CD4-positive, alpha-beta T cell treated with Interleukin-6 at 100 ng/mL for 8 hours (primary cell): ENCODE measurements at places on chromosomes 4 and X.

- no peak for DNase-seq
These were observed 155.8 kb downstream of the PPP3CA start for GRCh38 chr4:101191302-101192098.

DNA sequence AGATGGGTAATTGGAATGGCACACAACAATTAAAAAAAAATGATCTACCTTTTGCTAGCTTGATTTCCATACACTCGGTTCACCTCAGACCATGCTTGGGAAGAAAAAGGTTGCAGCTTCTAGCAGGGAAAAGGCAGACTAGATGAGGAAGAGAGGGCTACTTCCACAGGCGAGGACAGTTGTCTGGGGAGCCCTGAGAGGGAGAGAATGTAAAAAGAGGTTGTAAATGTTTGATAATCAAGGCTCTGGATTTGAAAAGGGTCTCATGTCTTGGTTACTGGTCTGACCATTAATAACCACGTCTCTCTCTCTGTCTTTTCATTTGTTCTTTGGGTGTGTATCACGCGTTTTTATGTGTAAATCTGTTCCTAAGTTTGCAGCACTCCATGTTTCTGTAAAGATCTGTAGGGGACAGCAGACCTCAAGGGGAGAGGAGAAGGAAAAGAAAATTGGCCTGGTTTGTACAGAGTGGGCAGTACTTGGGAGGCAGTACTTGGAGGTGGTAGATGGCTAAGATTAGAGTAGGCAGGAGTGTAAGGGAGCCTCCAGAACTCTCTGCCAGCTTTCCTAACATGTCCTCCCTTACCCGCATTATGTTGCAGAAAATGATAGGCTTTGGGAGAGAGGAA, 750 bp downstream of the ARMCX5 start:
- DNase-seq, result no peak

- DNase-seq, result no peak
These were observed 35.3 kb upstream of the HGFAC start for GRCh38 chr4:3406431-3406830.

GRCh38 chr4:105613306-105613705, 60.9 kb downstream of the ARHGEF38 start:
- DNase-seq, result no peak

DNA sequence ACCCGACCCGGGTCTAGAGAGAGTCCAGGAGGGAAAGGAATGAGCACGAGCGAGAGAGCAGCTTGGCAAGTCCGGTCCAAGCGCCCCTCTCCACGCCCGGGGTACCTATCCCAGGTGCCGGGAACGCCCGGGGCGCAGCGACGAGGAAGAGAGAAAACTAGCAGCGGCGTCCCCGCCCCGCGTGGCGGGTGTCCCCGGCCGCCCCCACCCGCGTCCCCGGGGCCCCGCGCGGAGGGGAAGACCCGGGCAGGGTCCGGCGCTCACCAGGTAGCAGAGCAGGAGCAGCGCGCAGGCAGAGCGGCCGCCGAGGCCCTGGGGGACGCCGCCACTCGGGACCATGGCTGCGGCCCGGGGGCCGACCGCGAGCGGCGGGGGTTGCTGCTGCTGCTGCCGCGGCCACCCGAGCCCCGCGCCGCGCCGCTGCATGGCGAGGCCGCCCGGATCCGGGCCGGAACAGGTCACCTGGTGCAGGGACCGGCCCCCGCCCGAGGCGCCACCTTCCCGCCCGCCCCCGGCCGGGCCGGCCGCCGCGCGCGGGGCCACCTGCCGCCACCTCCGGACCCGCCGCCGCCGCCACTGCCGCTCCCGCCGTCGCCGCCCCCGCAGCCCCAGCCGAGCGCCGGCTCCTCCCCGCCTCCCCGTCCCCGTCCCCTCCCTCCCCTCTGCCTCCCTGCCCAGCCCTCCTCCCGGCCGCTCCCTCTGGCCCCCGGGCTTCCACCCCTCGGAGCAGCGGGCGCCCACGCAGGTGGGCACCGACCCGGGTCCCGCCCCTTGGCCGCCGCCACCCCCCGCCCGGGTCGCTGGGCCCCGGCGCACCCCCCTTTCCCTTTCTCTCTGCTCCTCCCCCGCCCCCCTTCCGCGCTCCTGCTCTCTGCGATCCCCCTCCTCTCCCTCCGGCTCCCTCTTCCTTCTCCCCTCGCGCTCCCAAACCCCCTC, at the start of gene SEL1L3:
TSS of gene SEL1L3 (minus strand) at position 578 of the 936 bp plus-strand sequence. CDS start at position 426, 152 bp downstream.
- peak; percentile 47 for DNase-seq

DNA sequence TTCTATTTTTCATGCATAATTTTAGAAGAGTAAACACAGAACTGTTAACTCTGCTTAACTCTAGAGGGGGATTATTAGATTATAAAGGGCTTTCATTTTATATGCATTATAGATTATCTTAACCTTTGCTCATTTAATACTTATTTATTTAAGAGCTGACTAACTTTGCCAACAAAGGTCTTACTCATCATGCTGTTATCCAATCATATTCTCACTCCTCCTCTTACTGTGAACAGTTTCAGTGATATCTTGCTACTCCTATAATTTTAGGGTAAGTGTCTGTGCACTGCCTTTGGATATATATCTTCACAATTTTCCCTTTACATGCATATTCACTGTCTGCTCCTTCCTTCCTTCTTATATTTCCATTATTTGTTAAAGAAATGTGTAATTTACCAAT, 1814.9 kb downstream of the STIM2 start:
- no peak for DNase-seq

- DNase-seq, result no peak
These were observed 5.8 kb downstream of the SH3KBP1 start for GRCh38 chrX:19881559-19881958.

- no peak for DNase-seq
These were observed 286.1 kb downstream of the DCHS2 start for GRCh38 chr4:154205471-154205870.

GRCh38 chr4:148790691-148791090, 348.5 kb upstream of the NR3C2 start:
- DNase-seq, result no peak

DNA sequence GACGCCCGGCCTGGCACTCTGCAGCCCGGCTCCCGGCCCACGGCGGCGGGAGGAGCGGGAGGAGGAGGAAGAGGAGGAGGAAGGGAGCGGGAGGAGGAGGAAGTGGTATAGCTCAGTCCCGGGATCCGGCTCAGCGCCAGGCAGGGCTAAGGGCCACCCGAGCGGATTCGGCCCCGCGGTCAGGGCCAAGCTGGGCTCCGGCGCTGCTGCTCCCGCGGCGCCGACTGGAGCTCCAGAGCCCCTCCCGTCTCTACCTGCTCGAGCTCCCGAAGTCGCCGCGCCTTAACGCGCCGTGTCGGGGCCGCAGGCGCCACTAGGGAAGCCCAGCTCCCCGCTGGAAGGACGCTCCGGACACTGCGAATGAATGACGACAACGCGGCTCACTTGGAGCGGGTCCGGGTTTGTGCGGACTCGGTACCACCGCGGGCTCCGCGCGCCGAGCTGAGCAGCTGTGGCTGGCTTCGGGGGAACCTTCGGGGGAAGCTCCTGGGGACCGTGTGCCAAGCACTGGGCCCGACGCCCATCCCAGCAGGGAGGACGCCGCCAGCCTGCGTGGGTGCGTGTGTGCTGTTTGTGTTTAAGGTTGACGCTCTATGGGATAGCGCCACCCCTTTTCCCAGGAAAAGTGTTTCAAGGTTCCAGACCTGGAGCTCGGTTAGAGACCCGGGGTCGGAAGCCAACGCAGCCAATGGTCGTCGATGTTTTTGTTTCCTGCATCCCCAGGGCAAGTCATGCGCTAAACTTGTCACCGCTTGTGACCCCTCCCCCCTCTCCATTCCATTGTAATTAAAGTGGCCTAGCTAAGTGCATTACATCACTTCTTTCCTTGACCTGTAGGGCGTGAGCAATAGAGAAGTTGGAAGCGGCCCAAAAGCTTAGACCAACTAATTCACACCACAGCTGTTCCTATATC, at the start of gene TBC1D9:
TSS of gene TBC1D9 (minus strand) at position 67 of the 913 bp plus-strand sequence. CDS start 340 bp downstream, outside the sequence.
- no peak for DNase-seq

- no peak for DNase-seq
These were observed 21.2 kb downstream of the SH3D19 start for GRCh38 chr4:151304226-151304625.

DNA sequence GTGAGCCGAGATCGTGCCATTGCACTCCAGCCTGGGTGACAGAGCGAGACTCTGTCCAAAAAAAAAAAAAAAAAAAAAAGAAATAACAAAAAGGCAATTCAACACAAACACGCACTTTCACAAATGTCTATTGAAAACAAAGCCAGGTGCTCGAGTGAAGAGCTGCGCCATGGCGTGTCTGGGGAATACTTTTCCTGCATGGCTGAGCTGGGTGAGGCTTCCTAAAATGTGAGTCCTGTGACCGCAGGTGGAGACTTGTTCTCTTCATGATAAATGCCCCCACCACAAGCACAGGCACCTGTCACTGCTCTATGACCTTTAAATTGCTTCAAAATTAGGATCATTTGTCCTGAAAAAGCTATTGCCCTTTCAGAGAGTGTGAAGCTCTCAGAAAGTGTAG, 4.0 kb upstream of the ABLIM2 start:
- DNase-seq, result no peak

DNA sequence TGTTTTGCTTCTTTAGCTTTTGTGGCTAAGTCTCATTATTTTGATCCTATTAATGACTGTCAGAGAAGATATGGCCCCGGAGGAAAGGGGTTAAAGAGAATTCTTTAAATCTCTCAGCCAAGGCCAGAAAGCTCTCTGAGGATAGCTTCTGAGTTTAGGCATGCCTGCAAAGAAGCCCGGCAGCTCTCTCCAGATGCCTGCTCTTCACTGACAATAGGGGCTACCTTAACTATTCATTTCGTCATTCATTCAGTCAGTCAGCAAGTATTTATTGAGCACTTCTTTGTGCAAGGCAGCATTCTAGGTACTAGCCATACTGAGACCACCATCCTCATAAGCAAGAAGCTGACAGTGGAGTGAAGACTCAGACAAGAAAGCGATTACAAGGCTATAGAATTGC, 34.0 kb upstream of the BMP15 start:
- no peak for DNase-seq

GRCh38 chr4:16195209-16195608, 31.1 kb downstream of the TAPT1 start:
- DNase-seq, result no peak

GRCh38 chr4:20253735-20254409, 2.2 kb downstream of the SLIT2 start:
- DNase-seq, result no peak

DNA sequence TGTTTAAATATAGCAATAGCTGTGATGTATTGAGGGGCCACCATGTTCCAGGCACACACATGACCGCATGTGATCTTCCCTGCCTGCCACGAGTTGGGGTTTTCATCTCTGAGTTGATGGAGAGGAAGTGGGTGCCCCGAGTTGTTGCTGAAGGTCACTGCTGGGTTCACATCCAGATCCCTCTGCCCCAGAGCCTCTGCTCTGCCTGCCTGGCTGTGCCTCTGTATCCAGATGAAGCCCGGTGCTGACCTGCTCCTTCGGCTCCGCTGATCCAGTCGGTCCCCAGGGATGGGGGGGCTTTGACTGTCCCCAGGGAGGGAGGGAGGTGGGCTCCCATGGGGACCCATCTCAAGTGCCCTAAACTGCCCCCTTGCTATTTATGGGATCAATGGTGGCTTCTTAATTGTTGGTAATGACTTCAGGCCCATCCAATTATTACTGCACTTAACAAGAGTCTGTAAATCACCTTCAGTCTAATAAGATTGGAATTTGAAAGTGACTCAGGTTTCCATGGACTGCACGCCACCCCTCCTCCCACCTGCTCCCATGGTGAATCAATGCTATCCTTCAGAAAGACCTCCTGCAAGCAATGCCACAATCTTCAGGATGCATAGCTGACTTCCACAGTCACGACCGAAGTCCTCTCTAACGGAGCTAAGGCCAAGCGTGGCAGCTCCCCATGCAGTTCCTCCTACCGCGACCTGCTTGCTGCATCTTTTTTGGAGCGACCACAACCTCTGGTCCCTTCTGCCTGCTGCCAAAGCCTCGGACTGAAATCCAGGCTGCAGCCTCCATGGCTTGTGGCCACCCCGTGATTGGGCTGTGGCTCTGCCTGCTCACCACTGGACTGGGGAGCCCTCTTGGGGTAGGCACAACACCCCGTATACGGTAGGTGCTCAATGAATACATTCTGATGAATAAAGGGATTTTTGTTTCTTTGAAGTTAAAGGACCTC, 73.1 kb downstream of the CPZ start:
- no peak for DNase-seq

- no peak for DNase-seq
These were observed 77.1 kb downstream of the TBCK start for GRCh38 chr4:106238820-106239420.

- DNase-seq, result no peak
These were observed 324.3 kb upstream of the NDST4 start for GRCh38 chr4:115437739-115438138.

GRCh38 chrX:100731441-100732281, at the start of gene SYTL4:
TSS of gene SYTL4 (minus strand) at chrX:100732121. CDS start at chrX:100702037, 30,084 bp downstream.
- no peak for DNase-seq

- no peak for DNase-seq
These were observed 77.4 kb downstream of the WDR19 start for GRCh38 chr4:39259571-39260330.

- DNase-seq, result no peak
These were observed 281.2 kb upstream of the DIAPH2 start for GRCh38 chrX:96403446-96403845.

GRCh38 chr4:158442736-158443135, 78.9 kb upstream of the RXFP1 start:
- no peak for DNase-seq

DNA sequence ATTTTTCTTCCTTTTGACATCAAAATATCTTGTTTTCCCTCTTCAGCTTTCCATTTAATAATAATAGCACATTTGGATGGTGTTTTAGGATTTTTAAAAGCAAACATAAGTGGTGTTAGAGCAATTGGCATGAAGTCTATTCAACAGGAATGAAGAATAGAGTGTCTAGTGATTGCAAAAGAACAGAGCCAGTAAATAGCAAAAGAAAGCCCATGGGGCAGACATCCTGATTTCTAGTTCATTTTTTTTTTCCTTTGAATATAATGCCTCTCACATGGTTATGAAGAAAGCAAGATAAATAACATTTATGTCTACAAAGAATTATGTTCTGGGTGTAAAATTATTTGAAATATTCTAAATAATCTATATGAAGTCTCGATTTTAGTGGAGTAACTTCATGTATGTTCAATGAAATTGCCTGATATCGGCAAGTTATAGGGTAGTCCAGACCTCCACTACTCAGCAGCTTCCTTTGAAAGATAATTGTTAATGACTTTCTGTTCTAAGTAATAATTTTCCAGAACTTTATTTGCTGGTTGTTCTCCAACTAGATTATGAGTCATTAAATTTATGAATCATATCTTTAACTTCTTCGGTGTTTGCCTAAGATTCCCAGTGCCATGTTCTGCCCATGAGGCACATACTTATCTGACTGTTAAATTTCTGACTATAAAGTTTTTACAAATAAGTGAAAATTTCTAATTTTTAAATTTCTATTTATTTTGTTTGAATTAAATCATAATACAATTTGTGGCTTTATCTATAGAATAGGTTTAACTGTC, 587.9 kb downstream of the TLL1 start:
- no peak for DNase-seq

- peak; percentile 82 for DNase-seq
These were observed at the start of gene GRIPAP1 for GRCh38 chrX:49002091-49002935. TSS of gene GRIPAP1 (minus strand) at chrX:49002264. CDS start at chrX:49002229, 35 bp downstream.

DNA sequence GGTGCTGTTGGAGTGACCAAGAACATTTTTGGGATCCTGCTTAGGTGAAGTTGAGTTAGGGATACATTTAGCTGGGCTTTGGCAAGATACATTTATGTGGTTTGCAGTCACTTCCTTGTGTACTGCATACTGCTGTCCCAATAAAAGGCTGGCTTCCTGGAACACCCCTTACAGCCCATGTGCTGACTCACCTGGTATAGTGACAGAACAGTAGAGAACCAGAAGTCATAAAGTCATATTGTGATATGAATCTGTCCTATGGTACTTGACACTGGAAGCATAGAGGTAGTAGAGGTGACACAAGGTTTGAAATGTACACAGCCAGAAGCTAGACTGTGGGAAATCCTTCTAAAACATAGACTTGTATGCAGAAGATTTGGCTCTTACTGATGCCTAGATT, 55.3 kb upstream of the SLC25A43 start:
- DNase-seq, result no peak
